ENCODE measurements at places on chromosomes 5 and 9.

GRCh38 chr5:58185801-58186200, 274.1 kb downstream of the PLK2 start:
- peak; percentile 21 for DNase-seq

DNA sequence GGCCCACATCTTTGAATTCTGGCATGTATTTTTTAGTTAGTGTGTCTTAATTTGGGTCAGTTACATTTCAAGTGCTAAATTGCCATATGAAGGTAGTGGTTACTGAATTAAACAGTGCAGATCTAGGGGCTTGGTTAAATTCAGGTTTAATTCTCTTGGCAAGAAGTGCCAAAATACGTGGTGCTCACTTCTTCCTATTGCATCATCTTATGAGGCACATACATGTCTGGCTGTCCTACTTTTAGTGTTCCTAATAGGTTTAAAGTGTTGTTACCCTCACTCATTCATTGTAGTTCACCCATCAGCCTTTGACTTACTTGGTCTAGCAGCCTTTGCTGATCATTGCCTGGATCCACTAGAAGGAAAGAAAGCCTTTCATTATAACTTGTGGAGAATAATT, 59.5 kb downstream of the RPS6 start:
- DNase-seq: no peak

DNA sequence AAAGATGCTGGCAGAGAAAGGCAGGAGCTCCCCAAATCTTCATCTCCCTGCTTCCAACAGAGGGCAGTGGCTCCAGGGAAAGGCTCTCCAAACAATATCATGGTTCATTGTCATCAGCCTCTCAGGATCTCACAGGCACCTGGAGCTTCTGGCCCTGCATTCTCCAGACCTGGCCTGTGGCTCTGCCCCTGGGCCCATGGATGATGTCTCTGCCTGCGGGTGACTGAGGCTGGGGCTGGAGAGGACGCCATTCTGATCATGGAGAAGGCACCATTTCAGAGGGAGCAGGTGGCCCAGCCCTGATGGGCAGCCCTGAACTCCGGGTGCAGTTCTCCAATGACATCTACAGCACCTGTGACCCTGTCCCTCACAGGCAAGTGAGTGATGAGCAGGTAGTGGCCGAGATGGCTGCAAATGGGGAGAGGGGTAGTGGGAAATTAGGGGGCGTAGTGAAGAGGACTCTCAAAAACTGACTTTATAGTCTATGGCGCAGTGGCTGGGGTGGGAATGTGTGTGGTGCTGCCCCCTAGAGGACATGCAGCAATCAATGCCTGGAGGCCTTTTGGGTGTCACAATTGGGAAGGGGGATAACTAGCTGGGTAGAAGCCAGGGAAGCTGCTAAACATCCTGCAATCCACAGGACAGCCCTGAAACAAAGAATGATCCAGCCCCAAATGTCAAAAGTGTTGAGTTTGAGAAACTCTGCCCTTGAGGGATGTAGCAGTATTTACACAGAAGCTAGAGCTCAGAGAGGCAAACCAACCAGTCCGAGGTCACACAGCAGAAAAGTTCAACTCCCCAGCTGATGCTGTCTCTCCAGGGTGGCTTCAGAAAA, 3.2 kb downstream of the SH3PXD2B start:
- peak; percentile 52 for DNase-seq

DNA sequence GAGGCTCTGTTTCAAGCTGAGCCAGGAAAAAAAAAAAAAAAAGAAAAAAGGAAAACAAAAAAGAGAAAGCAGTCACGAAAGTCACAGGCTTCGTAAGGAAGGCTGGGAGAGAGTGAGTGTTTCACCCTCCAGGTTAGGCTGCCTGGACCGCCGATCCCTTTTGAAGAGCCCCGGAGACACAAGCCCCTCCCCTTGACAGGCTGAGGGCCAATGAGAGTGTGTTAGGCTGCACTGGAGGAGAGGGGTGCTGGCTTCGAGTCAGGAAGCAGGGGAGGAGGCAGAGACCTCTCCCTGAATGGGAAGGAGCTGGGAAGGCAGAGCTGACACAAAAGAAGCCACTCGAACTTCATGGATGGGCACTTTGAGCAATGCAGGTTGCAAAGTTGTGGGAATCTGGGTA, at the start of gene NMUR2:
Gene NMUR2 (minus strand): TSS at position 135 of the 400 bp plus-strand sequence. CDS start 166 bp downstream, outside the sequence.
- no peak for DNase-seq

- no peak for DNase-seq
Measured at GRCh38 chr5:174596429-174596828, 128.0 kb upstream of the MSX2 start.

All from epithelial cell of esophagus (primary cell).